ENCODE measurements at places on chromosomes 2 and 18.
A peak's percentile ranks its signal among the peaks of the same experiment; 100 is the strongest.

- no peak for DNase-seq
These were observed 88.3 kb downstream of the RBMS1 start for GRCh38 chr2:160405077-160405867.

- no peak for DNase-seq
These were observed 746.6 kb downstream of the CBLN2 start for GRCh38 chr18:71797554-71797953.

GRCh38 chr2:56021136-56021474, 97.5 kb upstream of the EFEMP1 start:
- no peak for DNase-seq

DNA sequence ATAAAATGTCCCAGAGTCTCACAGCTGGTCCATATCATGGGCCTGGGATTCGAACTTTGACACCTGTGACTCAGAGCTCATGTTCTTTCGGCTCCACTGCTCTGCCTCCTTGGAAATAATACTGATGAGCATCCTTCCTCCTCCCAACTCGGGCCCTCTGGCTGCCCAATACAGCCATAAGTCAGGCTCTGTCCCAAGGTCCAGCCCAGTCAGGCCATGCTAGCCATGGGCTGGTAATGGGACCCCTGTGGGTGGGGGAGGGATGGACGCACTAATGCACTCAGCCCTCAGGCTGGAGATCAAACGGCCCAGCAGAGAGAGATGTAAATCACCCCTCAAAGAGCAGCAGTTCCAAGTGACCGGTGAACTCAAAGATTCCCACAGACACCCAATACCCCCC, 61.1 kb downstream of the DDX1 start:
- no peak for DNase-seq

DNA sequence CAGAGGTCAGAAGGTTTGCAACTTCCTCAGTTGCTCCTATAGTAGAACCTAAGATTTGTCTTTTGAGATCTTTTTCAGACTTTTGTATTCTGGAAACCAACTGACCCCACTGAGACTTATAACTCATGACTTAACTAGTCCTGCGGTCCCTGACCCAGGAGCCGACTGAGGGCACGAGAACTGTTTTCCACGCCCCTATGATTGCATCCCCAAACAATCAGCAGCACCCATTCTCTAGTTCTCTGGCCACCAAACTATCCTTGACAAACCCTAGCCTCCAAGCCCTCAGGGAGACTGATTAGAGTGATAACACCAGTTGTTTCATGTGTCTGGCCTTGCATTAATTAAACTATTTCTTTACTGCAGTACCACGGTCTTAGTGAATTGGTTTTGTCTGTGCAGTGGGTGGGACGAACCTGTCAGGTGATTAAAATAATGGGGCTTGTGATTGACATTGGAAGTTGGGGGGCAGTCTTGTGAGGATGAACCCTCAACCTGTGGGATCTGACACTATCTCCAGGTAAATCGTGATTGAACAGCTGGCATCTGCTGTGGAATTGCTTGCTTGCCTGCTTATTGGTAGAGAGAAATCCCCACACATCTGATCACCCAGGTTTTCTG, 95.7 kb downstream of the B3GNT2 start:
- no peak for DNase-seq

- no peak for DNase-seq
These were observed 136.4 kb upstream of the SLC1A4 start for GRCh38 chr2:64852771-64853241.

GRCh38 chr2:105576440-105577241, 168.1 kb upstream of the NCK2 start:
- peak; percentile 15 for DNase-seq

GRCh38 chr2:162509288-162509968, 165.5 kb downstream of the GCA start:
- no peak for DNase-seq
